ENCODE measurements at places on chromosomes 3 and 15.

DNA sequence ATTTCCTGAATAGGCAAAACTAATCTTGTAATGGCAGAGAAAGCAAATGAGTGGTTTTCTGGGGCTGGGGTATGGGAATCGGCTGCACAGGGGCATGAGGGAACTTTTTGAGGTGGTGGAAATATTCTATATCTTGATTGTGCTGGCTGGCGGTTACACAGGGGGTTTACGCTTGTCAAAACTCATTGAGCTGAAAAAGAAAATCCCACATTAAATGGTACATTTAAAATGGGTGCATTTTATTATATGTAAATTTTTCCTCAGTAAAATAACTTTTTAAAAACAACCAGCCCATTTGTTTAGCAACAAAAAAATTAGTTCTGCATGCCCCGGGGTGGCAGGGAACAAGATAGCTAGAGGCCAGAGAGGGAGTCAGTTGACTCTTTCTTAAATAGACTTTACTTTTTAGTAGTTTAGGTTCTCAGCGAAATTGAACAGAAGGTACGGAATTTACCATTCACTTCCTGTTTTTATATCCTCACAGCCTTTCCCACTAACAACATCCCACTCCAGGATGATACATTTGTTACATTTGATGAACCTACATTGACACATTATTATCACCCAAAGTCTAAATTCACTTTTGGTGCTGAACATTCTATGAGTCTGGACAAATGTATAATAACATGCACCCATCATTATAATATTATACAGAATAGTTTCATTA lies 41.2 kb upstream of the BCL2A1 start:
- no peak for DNase-seq

DNA sequence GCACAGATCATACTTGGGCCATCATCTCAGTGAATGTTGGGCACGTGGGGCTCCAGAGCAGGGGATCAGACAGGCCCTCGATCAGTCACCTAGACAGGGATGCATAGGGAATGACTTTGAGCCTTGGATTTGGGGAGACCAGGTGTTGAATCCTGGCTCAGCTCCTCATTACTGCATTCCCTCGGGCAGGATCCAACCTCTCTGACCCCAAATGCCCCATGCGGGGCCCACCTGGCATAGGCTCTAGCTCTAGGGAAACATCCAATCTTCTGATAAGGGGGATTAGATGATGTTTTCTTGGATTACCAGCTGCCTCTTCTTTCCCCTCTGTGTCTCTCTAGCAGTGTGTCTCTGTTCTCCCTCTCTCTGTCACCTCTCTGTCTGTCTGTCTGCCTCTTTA lies 22.7 kb downstream of the LOXL1 start:
- DNase-seq, result no peak

- no peak for DNase-seq
Observed at GRCh38 chr3:53729618-53730017, 116.6 kb downstream of the CHDH start.

GRCh38 chr3:160564949-160565441 lies 376 bp downstream of the KPNA4 start:
- peak; percentile 81 for DNase-seq

Data from H7 (cell line).